ENCODE measurements at places on chromosomes 3 and 15.
A peak's percentile ranks its signal among the peaks of the same experiment; 100 is the strongest.

DNA sequence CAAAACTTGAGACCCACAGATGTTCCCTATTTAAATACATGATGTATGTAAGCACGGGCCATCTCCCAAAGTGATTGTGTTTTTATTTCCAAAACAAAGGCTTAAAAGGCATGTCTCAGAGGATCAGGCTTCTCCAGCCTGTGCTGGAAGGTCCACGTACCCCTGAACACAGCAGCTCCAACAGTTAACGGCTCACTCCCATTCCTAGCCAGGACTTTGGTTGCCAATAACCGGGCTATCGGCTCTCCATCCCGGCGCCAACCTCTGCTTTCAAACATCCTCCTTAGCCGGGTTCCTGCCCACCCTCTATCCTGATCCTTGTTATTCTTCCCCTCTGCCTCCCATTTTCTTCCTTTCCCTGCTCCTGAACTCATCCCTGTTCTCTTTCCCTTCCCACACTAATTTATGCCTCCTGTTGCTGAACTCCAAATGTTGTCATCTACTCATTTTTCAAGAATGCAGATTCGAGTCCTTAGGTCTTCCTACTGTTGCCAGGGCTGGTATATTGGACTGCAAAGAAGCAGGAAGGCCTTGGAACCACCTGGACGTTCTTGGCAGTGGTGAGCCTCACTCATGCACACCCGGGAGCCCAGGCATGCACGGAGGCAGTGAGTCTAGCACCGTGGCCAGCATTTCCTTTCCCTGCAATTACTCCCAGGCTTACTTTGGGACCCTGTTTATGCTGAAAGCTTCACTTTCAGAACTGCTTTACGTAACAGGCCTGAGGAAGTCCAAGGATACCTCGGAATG is 128.4 kb upstream of the RAD18 start:
- DNase-seq, result no peak

GRCh38 chr3:39505866-39506742 is 38.6 kb downstream of the MOBP start:
- no peak for DNase-seq

GRCh38 chr3:12139111-12139511 is 19.6 kb downstream of the TIMP4 start:
- DNase-seq, result peak; percentile 59

DNA sequence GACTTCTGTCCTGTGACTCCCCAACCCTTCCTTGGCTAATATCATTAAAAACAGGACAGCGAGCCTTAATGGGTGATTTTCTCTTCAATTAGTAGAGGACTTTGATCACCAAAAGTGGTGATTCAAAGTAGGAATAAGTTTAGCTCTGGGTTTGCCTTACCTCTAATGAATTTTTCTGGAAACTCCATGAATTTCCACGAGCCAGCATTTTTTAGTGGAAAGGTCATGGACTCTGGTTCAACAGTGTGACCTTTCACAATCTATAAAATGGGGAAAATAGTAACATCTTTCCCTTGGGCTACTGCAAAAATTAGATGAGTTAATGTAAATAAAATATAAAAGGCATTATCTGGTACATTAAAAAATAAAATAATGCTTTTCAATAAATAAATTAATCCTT is 417.8 kb upstream of the NR2F2 start:
- DNase-seq, result no peak

Data from EL (cell line).